ENCODE measurements at places on chromosomes 7 and 10. TPM values are rescaled to one million over a fixed set of nuclear protein-coding genes. Genes with fewer than 3 reads are reported as not detected.

- DNase-seq = no peak
These were observed 111.1 kb upstream of the GLI3 start for GRCh38 chr7:42348071-42348470.

DNTT gene
- not detected for total RNA-seq

GRCh38 chr10:70747192-70747965 lies 37.8 kb downstream of the TBATA start:
- no peak for DNase-seq

GRCh38 chr7:5218564-5219360 lies 28.7 kb downstream of the WIPI2 start:
- DNase-seq = peak; percentile 30

NOM1 gene
- 7.8 TPM for total RNA-seq

- DNase-seq = no peak
These were observed 237.3 kb downstream of the CDK14 start for GRCh38 chr7:90833443-90833842.

DNA sequence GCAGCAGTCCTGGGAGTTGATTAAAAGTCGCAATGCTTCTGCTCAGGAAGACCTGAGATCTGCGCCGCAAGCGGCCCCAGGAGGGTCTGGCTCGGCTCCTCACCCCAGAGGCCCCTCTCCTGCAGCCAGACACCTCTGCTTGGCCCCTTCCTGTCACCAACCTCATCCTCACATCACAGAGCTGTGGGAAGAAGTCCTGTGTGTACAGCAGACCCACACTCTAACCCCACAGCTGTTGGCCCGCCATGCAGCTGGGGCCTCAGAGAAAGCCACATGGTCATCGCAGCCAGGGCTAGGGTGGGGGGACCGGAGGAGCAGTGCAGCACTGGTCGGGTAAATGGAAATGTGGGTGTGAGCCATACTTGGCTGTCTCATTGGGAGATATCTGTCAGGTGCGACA lies 97.7 kb downstream of the RGS10 start:
- DNase-seq = no peak

SFRP5 gene
- total RNA-seq = 1.3 TPM

DNA sequence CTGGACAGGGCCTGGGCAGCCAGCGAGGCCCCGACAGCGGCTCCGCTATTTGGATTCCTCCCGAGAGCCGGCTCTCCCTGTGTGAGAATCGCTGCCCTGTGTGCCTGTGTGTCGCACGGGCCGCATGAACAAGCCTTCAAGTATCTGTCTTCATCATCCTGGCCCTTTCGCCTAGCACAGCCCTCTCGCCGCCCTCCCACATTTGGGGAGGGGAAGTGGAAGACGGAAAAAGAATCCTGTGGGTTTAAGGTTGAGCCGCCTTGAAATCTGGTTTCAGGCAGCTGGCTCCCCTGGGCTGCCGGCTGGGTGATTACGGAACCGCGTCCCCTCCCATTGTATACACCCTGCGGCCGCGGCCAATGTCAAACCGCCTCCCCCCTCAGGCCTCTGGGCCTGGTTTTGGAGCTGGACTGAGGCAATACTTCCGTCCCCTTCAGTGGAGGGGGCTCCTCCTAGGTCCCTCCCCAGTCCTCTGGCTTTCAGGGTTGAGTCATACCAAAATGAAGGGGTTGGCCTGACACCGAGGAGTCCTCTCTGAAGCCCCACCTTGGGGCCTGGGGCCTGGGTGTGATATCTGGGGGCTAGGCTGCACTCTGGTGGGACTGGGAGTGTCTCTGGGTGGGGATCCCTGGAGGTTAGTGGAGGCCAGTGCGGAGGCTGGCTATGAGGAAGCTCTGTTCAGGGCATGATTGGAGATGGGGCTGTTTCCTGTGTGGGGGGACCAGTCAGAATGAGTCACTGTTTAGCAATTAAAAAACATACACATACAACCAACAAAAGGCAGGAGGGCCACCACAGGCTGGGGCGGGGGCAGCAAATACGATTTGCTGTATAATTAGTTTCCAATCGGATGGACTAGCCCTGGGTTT lies 1.7 kb downstream of the TRIM8 start:
- DNase-seq = peak; percentile 92

DNA sequence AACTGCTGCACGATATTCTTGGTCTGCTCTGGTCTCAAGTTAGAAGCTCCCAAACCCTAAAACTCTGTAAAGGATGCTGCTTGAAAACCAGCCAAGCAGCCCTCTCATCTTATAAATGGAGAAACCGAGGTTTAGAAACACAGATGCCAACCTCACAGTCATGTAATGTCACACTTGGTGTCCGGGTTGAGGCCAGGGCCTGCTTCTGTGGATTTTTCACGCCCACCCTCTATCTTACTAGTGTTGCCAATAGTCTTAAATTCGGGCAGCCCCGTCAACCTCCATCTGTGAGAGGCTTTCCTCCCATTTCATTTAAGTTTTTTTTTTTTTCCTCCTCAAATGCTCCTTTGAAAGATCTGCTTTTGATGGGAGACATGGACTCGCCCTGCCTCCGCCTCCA lies 28.9 kb downstream of the PLPP4 start:
- no peak for DNase-seq

- peak; percentile 10 for DNase-seq
These were observed 19.6 kb upstream of the RET start for GRCh38 chr10:43057231-43057711.

DNA sequence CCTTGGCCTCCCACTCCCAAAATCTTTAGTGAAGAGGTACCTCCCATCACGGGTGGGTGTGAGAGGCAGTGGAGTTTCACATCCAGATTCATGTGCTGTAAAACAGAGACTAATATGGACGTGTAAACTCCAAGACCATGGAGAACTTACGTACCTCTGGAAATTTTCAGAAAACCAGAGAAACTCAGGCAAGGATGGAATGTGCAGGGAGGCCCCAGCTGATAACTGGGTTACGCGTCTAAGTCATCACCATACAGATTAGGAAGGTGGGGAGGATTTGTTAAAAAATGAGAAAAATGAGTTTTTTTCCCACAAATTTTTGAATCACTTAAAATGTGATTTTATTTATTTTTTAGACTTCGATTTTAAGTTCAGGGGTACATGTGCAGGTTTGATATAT lies 16.3 kb upstream of the STN1 start:
- DNase-seq = no peak

DNA sequence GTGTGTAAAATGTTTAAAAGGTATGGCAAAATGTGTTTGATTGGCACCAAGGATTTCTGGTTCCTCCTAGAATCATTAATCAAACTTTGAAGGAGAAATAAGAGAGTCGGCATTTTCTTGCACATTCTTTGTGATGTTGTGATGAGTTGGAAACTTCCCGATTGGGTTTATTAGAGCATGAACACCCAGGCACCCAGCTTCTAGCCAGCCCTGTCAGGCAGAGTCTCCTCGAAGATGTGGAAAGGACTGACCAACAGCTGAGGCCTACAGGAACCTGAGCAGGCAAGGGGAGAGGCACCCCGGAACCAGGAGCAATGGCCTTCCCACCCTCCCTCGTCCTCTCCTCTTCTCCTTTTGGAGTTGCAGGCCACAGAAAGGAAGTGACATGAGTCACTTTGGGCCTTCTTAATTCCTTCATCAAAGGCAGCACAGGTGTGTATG lies 68.7 kb downstream of the EGFR start:
- DNase-seq = no peak

DNA sequence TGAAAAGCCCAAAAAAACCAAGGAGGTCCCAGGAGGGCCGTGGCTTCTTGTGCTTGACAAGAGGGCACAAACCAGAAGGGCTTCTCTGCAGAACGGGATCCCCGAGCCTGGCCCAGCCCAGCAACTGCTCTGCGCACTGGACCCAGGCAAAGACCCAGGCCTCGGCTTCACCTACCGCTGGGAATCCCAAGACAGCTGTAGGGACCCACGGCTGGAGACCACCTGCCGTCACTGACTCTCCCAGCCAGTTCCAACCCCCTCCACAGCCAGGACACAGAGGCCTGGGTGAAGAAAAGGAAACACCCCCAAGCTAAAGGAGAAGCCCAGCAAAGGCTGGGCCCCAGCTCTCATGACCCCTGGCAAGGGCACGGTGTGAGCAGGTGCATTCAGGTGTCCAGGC lies 24.3 kb downstream of the PDGFA start:
- DNase-seq = peak; percentile 7

FAM25G gene
- total RNA-seq = not detected

DNA sequence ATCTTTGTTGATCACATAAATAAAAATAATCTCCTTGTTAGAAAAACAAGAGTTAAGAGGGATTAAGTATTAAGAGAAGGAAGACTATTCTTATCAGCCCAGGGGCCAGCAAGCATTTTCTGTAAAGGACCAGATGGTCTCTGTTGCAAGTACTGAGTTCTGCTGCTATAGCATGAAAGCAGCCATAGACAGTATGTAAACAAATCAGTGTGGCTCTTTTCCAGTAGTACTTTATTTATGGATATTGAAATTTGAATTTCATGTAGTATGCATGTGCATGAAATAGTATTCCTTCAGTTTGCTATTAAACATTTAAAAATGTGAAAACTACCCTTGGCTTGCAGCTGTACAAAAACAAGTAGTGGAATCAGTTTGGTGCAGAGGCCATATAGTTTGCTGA lies 81.7 kb downstream of the STK31 start:
- no peak for DNase-seq

CYP3A4 gene
- not detected for total RNA-seq

DNA sequence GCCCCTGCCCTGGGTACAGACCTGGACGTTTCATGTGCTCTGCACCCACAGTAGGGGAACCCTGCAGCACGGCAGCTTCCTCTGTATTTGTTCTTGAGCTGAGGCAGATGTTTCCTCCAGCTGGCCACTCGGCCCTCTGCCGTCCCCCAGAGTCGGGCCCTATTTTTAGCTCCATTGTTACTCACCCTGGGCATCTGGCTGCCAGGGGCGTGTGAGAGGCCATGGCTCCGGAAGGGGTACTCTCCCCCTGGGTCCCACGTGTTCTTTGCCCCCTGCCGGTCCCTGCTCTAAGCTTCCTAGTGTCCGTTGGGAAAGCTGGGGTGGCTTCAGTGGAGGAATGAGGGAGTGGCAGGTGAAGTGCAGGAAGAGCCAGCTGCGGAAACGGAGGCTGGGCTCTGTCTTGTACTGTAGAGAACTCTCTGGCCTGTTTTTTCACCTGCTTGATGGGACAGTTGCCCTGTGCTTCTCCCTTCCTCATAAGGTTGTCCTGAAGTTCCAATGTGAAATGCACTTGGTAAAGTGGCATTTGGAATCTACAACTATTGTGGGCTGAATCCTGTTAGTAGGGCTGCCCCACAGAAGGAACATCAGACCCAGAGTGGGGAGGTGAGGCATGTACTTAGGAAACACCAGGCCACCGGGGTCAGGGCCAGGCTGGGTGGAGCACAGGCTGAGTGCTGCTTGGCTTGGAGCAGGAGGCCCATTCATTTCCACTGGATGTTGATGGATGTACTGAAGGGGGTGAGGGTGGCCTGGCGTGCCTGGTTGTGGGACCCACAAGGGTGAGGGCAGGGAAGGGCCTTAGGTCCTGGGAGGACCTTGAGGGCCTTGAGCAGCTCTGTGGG lies 30.6 kb downstream of the PALD1 start:
- DNase-seq = peak; percentile 77

PAPSS2 gene
- 11.8 TPM for total RNA-seq

PRPS1L1 gene
- total RNA-seq = not detected

DNA sequence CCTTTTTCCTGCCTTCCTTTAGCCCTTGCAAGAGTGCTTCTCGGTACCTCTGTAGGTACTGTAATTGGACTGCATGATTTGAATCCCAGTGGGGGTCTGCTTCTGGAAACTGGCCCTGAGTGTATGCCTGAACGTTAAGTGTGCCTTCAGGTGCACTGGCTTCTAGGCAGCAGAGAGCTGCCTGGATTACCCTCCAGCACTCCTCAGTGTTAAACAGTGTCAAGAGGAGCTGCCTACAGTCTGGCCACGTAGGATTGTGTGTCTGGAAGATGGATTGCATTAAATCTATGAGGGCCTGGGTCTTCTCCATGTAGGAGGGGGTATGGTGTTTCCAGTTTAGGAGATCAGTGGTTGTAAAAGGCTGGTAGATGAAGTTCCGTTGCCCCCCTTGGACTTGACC lies 103.7 kb downstream of the TRIM24 start:
- DNase-seq = no peak

DNA sequence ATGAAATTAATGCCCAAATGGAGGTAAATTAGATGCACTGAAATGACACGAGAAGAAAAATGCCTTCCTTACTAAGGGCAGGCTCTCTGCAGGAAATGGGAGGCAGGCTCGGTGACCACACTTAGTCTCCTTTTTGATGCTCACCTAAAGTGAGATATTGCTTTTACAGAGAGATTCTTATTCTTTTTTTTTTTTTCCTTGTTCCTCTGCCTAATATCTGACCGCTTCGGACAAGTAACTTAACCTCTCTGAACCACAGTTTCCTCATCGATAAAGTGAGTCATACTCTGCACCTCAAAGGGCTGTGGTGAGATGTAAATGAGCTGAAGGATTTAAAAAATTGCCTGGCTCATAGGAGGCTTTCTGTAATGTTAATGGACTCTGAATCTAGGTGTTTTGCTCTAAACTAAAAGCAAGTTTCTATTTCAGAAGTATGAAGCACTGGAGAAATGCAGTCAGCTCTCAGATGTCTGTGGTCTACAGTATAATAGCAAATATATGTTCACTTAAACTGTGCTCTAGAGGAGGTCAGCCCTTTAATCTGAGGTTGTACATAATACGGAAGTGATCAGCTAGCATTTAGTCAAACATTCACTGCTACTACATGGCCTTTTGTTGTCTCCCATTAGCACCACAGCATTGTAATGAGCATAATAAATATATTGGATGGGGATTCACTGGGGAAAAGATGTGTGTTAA lies 23.2 kb downstream of the NKX2-3 start:
- DNase-seq = no peak

DNA sequence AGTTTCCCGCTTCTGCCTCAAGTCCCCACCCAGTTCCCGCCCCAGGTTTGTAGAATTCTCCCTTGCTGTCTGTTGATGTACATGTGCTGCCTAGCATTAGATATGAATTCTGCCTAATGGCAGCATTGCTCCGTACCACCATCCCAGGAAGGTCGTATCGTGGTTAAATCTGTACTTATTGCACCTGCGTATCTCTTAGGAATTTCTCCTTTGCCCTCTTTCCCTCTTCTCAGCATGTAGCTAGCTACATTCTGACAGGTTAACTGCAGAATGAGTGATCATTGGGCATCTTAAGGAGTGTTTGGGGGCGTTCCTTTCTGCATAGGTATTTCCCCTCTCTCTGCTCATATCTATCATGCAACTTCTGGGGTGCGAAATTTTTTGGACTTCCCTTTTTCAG lies 293.1 kb downstream of the GPR158 start:
- no peak for DNase-seq

- DNase-seq = no peak
These were observed 198.6 kb upstream of the BMPER start for GRCh38 chr7:33706771-33707200.

STEAP4 gene
- total RNA-seq = 21.7 TPM

DNA sequence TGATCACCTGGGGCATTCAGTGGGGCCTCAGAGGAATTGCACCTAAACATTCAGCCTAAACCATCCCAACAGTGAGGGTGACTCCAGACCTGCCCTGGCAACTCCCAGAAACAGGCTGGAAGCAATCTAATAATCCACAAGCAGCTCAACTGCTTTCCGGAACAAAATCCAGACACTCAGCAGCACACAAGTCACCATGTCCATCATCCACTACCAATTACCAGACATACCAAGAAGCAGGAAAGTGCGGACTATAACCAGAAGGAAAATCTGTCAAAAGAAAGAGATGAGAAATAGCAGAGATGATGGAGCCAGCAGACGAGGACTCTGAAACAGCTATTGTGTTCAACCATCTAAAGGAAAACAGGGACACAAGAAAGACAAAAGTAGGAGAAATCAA lies 342.6 kb upstream of the ZMIZ1 start:
- DNase-seq = no peak

PTF1A gene
- not detected for total RNA-seq

CALML3 gene
- total RNA-seq = not detected

- DNase-seq = no peak
These were observed 62.4 kb downstream of the HK1 start for GRCh38 chr10:69340695-69341094.

All from left ventricle myocardium superior (tissue), 1 donor.